ENCODE measurements at places on chromosomes 4 and X.

- no peak for ATAC-seq
Observed at GRCh38 chr4:2483237-2483636, 14.3 kb downstream of the RNF4 start.

- ATAC-seq, result peak; percentile 14
Observed at GRCh38 chr4:53959343-53960120, 104.9 kb downstream of the CHIC2 start.

DNA sequence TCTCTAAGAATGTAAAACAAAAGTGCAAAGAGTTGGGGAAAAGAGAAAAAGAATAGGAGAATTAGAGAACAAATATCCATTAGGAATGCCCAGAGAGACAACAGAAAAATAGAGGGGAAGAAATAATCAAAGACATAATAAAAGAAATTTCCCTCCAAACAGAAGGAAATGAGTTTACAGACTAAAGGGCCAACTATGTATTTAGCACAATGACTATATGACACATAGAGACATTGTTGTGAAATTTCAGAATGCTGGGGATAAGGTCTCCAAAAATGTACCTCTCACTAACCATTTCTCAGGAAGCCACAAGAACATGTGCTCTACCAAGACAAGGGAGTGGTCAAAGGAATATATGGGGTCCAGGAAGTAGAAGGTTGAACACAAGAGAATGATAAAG, 121.0 kb upstream of the ACSL4 start:
- ATAC-seq, result no peak

DNA sequence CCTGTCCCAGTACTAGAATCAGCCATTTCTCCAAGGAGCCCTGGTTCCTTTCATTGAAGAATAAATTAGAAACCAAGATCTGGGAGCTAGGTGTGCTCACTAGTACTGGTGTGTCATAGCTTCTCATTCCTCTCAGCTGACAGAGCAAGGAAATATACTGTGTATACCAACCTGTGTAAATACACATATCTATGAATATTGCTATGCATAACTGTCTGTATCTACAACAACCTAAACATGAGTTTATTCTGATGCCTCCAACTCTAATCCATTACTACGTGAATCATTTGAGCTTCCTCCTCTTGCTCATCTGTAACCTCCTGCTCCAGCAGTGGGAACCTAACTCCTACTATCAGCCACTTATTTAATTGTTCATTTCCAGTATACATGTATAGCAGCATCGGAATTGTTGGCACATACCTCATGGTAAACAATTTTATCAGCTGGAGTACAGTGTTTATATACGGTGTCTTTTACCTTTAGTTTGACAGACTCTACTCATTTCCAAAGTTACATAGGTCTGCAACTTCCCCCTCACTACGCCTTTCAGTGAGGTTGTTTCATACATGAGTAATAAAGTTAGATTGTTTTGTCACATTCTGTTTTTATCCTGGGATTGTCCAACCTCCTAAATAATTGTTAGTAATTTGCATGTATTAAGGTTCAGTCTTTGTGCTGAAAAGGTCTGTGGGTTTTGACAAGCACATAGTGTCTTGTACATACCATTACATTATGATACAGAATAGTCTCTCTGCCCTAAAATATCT, 7.1 kb upstream of the SCRG1 start:
- ATAC-seq, result no peak

DNA sequence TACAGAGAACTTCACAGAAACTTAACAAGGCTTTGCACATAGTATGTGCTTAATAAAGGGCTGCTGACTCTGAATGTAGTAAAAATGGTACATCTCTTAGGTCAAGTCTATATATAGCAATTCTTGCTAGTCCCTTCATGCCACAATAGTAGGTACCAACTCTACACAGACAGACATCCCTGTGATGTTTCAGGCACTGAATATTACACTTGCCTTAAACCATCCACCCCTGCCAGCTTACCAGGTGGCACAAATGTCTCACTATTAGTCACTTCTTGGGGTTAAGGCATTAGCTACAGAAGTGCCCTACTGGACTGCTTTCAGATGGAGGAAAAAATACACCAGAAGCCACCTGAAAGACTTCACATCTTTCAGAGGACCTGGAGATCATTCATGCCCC, 86.3 kb upstream of the CITED1 start:
- no peak for ATAC-seq

DNA sequence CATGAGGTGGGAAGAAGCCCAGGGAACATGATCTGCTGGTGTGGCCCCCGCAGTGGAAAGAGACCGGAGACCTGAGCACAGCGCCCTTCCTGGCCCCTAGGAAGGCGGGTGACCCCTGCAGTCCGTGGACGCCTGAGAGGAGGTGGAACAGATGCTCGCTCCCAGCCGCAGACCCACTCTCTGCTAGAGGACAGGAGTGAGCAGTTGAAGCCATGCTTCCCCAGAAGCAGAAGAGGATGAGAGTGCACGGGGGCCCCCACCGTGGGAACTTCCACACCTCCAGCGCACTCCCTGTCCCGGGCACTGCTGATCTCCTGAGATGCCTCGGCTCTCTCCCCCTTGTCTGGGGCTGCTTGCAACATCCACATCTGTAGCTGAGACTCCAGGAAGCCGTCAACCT, 62.2 kb downstream of the GPR143 start:
- ATAC-seq, result no peak

GRCh38 chrX:136822337-136823095, 41.8 kb upstream of the ARHGEF6 start:
- no peak for ATAC-seq

DNA sequence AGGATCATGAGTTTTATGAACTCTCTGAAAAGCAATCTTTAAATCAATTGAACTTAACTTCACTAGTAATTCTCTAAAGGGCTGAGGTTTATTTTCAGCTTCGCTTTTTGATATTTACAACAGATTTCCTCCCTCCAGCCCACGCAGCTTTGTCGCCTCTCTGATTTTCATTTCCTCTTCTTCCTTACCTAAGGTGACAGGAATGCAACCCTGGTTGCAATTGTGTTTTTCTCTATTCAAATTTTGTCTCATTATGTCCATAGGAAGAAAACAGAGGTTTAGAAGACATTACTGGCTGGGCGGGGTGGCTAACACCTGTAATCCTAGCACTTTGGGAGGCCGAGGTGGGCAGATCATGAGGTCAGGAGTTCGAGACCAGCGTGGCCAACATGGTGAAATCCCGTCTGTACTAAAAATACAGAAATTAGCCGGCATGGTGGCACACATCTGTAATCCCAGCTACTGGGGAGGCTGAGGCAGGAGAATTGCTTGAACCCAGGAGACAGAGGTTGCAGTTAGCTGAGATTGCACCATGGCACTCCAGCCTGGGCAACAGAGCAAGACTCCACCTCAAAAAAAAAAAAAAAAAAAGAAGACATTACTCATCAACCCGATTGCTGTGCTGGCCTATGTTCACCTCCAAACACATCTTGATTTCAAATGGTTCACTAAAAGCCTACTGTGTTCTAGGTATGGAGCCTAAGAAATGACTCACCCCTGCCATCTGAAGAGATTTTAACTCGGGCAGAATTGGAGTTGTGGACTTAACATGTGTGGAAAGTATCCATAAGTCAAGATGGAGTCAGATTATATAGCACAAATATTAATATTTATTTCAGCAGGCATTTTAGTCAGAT, 36.8 kb downstream of the VSIG4 start:
- ATAC-seq, result peak; percentile 72

GRCh38 chrX:135484641-135485289, 35.7 kb upstream of the INTS6L start:
- no peak for ATAC-seq

- ATAC-seq, result no peak
Observed at GRCh38 chr4:180734753-180735432, 1508.3 kb upstream of the TENM3 start.

- ATAC-seq, result no peak
Observed at GRCh38 chr4:106192131-106192530, 123.9 kb downstream of the TBCK start.

- no peak for ATAC-seq
Observed at GRCh38 chr4:26171941-26172340, 148.9 kb upstream of the RBPJ start.

DNA sequence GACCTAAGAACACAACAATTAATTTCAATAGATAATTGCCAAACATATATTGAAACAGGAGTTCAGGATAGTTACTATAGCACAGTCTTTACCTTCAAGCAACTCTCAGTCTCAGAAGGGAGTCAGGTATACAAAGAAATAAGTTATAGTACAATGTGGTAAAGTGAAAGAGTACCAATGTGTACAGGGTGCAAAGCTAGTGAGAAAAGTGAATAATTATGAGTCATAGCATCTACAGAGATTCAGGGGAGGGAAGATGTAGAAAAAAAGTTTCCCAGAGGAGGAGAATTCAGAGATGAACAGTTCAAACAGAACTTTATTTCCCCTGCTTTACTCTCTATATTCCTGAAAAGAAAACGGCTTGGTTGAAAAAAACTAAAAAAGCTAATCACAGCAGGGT, 22.7 kb upstream of the DKK2 start:
- ATAC-seq, result no peak

- no peak for ATAC-seq
Observed at GRCh38 chrX:9135901-9136510, 102.1 kb upstream of the FAM9B start.

DNA sequence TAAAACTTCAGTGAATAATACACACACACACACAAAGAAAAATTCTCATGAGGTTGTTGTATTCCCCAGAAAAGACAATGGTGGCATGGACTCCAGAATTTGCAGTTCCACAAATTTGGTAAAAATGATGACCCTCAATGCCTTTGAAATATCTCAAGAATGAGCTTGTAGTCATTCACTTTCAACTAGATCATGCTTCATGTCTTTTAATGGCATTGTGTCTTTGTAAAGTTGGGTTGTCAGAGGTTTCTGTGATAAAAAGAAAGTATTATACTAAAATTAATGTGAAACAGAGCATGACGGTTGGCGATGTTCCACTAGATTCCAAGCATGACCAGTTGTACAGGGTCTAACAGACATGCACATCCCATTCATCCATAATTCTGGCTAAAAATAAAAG, 685.0 kb upstream of the FRG1 start:
- no peak for ATAC-seq

DNA sequence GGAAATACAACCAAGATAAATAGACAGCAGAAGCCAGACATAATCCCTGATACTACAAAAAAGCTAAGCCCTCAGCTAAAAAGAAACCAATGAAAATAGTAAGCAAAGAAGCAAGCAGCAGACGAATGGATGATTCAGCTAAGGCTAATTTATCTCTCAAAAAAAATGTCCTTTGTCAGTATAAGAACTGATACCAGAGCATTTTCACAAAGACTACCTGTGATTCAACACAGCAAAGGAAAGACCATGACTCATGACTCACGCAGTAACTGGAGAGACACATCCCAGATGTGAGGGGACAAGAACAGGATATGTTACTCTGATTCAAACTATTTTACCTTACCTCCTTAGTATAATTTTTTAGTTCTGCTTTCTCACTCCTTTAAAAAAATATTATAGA, 22.7 kb upstream of the TMPRSS11F start:
- no peak for ATAC-seq

- no peak for ATAC-seq
Observed at GRCh38 chr4:109953556-109953955, 40.9 kb downstream of the EGF start.

- peak; percentile 73 for ATAC-seq
Observed at GRCh38 chr4:26061248-26061986, 147.4 kb downstream of the SMIM20 start.

DNA sequence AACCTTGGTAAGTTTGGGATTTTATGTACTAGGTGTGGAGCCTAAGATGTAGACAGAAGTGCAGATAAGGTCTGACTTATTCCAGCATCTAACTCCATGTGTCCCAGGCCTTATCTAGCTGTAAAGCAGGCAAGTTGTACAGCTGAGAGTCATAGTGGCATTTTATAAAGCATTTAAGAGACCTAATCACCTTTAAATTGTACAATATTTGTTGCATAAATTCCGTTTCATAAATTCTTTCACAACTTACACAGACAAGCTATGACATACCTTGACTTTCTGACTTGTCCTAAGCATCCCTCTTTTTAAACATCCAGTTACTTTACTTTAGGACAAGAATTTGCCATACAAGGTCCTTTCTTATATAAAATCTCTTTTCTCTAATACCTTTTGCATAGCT, 11.0 kb downstream of the SYAP1 start:
- no peak for ATAC-seq

- no peak for ATAC-seq
Observed at GRCh38 chr4:88725143-88725542, 27.5 kb upstream of the NAP1L5 start.

DNA sequence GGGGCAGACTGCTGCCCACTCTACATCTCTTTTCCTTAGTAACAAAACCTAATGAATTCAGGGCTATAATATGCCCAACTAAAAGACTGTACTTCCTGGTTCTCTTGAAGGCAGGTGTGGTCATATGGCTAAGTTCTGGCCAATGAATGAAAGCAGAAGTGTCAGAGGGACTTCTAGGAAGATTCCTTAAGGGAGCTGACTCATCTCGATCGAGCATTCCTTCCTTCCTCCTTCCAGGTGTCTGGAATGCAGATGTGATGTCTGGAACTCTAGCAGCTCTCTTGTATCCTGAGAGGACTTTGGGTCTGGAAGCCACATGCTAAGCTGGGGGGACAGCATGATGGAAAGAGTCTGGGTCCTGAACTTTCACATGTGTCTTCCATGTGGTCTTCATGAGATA, 116.2 kb upstream of the STX18 start:
- no peak for ATAC-seq

DNA sequence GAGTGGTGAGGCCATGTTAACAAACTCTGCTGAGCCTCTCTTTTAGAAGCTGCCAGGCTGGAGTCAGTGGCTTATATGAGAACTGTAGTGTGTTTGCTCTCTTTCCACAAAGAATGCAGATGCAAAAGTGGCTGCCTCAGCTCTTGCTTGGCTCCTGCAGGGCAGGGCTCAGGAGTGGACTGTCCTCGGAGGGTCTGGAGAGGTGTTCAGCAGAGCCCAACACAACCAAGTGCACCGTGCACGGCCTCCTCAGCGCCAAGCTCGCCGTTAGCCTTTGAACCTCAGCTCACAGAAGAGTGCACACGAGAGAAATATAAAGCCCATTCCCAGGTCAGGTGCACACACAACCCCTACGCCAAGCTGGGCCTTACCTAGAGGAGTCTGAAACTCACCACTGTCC, 82.8 kb downstream of the C4orf51 start:
- ATAC-seq, result no peak

DNA sequence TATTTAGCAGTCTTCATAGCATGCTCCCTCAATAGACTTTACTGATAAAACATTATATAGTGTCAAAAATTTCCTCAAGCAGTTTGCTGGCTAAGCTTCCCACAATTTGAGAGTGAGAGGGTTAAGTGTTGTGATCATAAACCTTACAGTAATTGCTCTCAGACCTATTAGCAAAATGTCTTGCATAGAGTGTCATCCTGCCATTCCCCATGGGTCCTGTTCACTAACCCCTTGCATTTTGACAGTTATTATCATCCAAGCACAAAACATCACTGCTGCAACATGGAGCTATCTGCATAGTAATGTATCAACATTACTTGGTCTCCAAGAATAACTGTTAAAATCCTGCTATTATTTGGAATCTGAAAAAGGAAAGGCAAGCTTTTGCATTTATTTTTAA, 196.1 kb upstream of the GK2 start:
- ATAC-seq, result peak; percentile 60

DNA sequence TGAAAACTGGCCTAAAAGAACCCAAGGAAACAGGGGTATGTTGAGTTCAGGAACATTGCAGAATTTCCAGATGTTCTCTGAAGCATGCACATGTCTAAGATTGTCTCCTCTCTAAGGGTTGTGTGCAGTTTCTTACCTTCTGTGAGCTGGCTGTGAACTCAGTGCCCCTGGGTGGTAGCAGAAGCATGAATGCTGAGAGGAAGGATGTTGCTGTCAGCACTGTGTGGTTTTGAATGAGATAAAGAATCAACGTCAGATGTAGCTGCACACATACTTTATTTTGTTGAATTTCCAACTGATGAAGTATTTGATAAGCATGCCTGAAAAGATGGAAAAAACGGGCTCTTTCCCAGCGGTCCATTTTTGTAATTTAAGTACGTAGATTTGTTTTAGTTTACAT, 23.8 kb upstream of the CD38 start:
- ATAC-seq, result no peak

Measured in stimulated activated memory B cell treated with anti-CD40 and anti-IgM and Interleukin-4, amounts not matched to agents 10 μg/mL and 1 μg/mL and 100 μg/mL, for 72 hours (primary cell).